Ovary (tissue), 10 donors: ENCODE measurements at places on chromosomes 13 and 19. TPM values are rescaled to one million over a fixed set of nuclear protein-coding genes. Genes with fewer than 3 reads are reported as not detected.

DNA sequence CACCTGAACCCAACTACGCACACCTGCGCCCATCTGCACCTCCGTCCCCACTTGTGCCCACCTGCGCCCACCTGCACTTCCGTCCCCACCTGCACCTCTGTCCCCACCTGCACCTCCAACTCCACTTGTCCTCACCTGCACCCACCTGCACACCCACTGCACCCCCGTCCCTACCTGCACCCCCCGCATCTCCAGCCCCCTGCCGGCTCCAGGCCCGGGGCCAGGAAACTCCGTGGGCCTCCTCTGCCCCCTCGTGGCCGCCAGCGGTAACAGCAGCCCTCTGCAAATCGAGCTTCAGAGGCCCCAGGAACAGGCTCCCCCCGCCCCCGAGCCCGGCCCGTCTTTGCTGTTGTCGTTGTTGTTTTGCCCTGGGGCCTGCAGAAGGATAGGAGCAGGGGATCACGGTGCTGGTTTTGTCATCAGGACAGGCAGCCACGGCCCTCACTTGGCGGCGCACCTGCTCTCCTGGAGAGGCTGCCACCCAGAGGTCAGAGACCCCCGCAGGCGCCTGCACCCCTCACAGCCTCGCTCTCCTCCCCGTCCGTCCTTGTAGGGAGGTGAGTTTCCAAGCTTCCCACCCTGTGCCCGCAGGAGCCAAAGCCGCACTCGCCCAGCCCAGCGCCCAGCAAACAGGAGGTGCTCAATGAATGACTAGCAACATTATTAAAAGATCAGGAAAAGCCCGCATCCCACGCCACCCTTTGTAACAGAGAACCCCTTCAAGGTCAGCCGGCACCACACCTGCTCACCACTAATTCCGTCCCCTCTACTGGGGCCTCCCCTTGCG lies 65.4 kb downstream of the GNG7 start:
- peaks cover 19% of the 10 kb centered on the region for H3K4me1 ChIP-seq
- DNase-seq: peak; percentile 69
- H3K27me3 ChIP-seq: no peaks in the 10 kb centered on the region
- H3K27ac ChIP-seq: no peak overlapping the region
- H3K4me3 ChIP-seq: no peak overlapping the region

GRCh38 chr13:33312150-33312860 lies 26.8 kb upstream of the STARD13 start:
- no peak for DNase-seq
- H3K4me1 ChIP-seq: no peaks in the 10 kb centered on the region
- H3K36me3 ChIP-seq: no peaks in the 10 kb centered on the region
- no peak overlapping the region for H3K27ac ChIP-seq
- H3K27me3 ChIP-seq: no peaks in the 10 kb centered on the region

DNA sequence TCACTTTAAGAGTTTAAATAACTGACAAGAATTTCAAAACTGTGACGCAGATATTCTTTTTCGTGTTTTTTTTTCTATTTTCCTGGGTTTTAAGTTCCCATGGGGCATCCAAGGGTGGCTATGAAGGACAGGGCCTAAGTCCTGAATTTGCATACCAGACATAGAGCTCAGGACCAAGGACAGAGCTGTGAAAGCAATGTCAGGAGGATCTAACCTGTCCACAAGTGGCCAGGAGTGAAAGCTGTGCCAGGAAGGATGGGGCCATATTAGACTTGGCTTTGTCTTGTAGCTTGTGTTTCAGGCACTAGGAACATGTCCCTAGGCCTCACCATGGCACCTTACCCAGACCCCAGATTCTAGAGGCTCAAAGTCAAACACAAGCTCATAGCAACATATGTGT lies 289.4 kb upstream of the MIR17HG start:
- no peak overlapping the region for H3K4me3 ChIP-seq
- no peak for DNase-seq
- H3K27me3 ChIP-seq: no peaks in the 10 kb centered on the region
- H3K36me3 ChIP-seq: no peaks in the 10 kb centered on the region
- H3K27ac ChIP-seq: no peak overlapping the region
- no peaks in the 10 kb centered on the region for H3K4me1 ChIP-seq

TMEM272 gene
- total RNA-seq: 0.05 TPM

POSTN gene
- total RNA-seq: 6.1 TPM

OR7A17 gene
- not detected for total RNA-seq
